ENCODE measurements at places on chromosomes 11 and 22.

DNA sequence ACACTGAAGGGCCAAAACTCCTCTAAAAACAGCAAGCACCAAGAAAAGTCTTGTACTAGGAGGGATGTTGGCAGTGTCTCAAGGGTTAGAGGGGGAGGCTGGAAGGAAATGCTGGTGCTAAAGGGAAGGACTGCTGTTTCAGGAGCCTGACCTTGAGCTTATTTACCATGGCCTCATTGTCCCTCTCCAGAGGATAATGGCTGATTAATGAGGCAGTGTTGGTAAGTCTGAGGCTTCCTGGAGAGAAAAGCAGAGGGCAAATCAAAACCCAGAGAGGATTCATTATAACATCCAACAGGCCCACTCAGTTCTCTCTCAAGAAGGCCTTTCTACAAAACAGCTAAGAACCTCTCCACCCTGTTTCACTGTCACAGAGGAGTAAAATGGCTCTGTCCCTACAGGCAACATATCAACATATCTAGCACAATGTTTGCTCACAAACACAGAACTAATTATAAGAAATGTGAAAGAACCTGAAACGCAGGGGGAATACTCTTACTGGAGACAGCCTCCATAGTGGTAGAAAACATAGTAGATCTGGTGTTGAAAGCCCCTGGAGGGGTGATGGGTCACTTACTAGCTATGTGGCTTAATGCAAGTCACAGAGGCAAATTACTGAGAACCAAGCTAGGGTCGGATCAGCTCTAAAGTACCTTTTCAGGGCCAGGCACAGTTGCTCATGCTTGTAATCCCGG, 31.4 kb downstream of the NUMA1 start:
- DNase-seq = no peak

DNA sequence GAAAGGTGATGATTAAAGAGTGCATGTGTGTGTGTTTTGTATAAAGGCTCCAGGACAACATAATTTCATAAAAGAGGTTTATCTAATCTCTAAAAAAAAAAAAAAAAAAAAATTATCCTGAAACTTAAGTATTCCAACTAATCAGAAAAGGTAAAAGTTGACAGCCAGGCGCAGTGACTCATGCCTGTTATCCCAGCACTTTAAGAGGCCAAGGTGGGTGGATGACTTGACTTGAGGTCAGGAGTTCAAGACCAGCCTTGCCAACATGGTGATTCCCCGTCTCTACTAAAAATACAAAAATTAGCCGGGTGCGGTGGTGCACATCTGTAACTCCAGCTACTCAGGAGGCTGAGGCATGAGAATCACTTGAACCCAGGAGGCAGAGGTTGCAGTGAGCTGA, 632.7 kb upstream of the CHORDC1 start:
- no peak for DNase-seq

DNA sequence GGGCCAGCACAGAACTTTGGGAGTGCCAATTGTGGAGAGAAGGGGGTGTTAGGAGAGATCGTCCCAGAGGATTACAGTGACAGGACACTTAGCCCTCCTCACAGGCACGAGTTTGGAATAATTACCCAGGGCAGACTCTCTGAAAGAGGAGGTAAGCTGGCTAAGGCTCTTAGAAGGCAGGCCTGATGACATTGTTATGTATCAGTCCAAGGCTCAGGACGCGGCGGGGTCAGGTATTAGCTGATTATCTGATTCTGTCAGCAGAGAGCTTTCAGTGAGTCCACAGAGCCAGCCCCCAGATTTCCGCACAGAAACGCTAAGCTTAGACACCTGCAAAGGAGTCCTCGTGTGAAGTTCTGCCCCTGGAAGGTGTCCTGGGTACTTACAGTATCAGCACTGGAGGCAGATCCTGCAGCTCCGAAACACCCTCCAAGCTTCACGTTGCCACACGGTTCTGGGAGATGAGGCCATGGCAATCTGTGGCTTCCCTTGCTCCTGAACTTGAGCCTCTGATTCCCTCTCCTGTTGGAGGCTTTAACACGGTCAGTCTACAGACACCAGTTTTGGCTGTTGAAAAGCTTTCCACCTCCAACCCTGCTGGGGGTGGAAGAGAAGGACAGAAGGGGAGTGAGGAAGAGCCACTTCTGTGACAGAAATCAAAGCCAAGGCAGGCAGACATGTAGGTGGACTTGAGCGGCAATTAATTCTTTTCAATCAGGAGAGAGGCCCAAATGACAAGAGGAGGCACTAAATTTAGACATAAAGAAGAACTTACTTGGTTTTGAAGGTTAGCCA, 123.6 kb upstream of the CADM1 start:
- DNase-seq = no peak

DNA sequence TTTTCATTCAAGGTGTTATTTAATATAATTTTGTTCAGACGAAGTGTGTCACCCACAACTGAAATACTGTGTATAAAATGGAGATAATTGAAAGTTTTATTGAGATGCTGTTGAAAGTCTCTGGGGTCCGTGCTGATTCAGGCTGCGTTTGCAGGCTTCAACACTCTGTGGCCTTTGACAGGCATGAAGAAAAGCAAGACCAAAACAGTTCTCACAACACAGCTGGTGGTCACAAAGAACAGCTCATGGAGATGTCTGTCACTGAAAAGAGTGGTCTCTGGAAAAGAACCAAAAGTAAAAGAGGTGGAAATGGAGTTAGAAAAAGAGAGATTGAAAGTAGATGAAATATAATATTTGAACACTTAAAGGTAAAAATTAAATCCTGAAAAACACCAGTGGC, 9.8 kb upstream of the MPPED2 start:
- no peak for DNase-seq

DNA sequence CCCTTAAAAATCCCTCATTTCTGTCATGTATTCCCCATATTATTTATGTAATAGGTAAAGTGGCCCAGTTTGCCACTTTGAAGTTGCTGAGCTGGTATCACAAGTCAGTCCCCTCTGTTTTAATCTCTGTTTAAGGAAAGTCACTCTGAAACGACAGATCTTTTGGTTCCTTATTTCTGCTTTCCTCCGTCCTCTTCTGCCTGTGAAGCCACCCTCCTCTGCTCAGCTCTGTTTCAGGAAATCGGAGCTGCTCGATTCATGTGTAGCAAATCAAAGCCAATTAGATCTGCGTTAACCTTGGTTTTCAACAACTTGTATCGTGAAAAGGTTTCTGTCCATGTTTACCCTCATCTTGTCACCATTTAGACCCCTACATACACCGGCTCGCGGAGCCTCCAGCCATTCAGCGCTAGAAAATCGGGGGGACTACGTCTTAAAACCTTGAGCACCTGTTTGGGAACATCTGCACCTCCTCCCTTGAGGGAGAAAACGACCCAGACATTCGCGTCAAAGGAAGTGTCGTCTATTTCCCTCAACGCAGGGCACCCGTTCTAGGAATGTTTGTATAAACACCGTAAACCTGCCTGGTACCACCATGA, 576 bp upstream of the SC5D start:
- no peak for DNase-seq

DNA sequence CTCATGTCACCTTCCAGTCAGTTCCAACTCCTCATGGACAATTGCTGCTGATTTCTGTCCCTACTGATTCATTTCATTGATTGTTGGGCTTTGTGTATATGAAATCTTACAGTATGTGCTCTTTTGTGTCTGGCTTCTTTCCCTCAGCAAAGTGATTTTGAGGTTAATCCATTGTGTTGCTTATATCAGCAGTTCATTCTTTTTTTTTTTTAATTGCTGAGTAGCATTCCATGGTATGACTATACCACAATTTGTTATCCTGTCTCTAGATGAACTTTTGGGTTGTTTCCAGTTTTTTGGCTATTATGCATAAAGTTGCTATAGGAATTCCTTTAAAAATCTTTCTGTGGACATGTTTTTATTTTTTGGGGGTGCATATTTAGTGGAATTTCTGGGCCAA, 59.9 kb downstream of the NXPE1 start:
- no peak for DNase-seq

- DNase-seq = no peak
Observed at GRCh38 chr11:116478669-116479668, 293.8 kb downstream of the BUD13 start.

- no peak for DNase-seq
Observed at GRCh38 chr11:19546325-19546724, 166.3 kb upstream of the NAV2 start.

DNA sequence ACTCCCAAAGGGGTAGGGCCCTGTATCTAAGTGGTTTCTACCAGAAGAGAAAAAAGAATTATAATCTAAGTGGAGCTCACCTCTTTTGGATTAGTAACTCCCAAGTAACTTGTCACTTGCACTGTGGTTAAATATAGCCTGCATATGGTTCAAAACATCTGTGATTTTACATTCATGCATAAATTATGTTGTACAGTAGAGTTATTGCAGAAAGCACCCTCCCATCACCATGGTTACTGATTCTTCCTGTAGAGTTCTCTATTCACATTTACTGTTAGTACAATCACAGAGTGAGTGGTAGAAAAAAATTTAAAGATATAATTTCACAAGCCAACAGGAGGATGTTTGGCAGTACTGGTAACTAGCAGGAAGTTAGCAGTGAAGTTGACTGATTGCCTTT, 80.4 kb downstream of the LRRC4C start:
- DNase-seq = no peak

DNA sequence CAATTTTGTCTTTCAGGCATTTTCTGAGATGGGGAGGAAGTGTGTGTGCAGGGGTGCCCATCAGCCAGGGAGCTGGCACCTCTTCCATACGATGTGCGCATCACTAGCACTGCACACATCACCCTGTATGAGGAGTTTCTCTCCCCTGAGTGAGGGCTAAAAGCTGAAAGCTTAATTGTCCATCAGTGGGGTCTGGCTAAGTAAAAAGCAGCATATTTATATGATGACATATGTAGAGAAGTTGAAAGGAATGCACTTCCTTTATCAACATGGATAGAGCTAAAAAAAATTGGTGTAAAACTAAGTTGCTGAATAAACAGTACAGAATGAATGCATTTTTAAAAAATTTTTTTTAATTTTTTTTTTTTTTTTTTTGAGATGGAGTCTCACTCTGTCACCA, 4.0 kb downstream of the VSTM5 start:
- no peak for DNase-seq

GRCh38 chr22:29813563-29813962, 24.5 kb downstream of the ASCC2 start:
- no peak for DNase-seq

- DNase-seq = no peak
Observed at GRCh38 chr11:95512682-95513081, 276.9 kb downstream of the FAM76B start.

DNA sequence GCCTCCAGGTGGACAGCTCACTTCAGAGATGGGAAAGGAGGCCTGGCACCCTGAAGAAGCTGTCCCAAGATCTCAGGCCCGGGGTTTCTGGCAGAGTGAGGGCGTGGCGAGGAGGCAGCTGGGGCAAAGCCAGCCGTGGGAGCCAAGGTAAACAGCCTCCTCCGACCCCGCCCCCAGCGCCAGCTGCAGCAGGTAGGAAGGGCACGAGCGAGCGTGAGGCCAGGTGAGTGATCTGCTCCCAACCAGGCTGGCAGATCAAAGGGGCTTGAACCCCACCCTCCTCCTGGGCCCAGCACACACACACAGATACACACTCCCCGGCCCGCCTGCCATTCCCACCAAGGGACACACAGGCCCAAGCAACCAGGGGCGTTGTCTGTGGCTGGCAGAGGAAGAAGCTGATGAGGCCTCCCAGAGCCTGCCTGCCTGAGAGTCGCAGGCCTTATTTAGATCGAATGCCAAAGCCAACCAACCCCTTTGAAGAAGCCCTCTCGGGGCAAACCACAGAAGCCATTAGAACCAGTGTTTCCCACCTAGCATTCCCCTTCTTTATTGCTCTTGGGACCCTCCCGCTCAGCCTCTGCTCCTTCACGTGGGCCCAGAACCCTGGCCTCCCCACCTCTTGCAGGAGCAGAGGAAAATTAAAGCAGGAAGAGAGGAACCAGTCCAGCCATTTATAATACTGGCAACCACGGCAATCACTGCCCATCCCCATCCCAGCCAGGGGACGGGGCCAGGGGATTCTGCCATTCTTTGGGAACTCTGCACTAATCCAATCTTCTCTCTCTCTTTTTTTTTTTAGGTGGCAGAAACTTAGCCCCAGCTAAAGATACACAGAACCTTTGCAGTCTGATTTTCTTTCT, 5.0 kb downstream of the PDGFB start:
- no peak for DNase-seq

- peak; percentile 95 for DNase-seq
Observed at GRCh38 chr11:73982595-73982989, at the start of gene UCP2. UCP2 (minus strand) TSS chr11:73982843; CDS start chr11:73978378, 4,465 bp downstream.

- no peak for DNase-seq
Observed at GRCh38 chr11:94968334-94968958, 4.9 kb downstream of the CWC15 start.

GRCh38 chr11:115710980-115711379, 206.8 kb upstream of the CADM1 start:
- no peak for DNase-seq

- no peak for DNase-seq
Observed at GRCh38 chr11:81644239-81644840, 1089.3 kb downstream of the FAM181B start.

DNA sequence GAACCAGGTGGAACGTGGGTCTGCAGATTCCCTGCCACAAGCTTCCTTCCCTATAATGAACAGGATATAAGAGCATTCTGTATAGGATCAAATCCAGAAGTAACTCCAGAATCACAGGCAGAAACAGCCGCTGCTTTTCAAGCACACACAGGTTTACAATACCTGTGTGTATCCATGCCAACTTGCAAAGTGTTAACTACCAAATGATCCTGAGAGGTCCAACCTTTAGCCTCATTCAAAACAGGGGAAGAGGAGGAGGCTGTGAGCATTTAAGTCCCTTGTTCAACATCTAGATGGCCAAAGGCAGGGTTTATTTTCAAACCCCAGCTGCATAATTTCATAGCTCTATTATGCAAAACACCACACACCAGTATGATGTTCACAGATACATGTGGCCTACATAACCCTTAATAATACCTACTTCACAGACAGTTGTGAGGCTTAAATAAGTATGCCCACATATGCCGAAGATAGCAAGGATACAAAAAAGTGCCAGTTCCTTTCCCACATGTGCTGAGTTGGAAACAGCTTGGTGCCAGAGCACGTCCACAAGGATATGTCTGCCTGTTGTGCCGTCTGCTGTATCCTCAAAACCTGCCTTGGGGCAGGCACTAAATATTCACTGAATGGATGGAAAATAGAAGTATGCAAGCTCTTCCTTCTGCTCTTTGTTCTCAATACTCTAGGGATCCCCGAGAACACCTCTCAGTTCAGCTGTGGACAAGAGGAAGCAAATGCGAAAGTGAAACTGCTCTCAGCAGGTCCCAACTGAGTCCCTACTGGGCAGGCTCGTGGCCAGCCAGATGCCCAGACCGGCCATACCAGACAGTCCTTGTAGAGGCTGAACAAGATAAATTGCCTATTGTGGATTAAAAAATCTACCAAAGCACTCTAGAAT, 66.8 kb downstream of the LARGE1 start:
- DNase-seq = no peak

DNA sequence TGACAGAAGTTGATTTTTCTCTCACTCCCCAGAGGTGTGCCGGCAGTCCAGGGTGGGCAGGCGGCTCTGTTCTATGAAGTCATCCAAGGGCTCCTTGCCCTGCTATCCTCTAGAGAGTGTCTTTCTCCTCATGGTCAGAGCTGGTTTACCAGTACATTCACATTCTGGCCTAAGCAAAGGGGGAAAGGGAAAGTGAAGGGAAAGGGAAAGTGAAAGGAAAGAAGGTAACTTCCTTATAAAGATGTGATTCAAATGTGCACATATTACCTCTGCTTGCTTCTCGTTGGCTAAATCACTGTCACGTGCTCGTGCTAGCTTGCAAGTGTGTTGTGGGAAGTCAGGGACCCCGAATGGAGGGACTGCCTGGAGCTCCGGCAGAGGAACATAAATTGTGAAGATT, 2.9 kb upstream of the HTATIP2 start:
- DNase-seq = no peak
